ENCODE measurements at places on chromosomes 3 and 15.

DNA sequence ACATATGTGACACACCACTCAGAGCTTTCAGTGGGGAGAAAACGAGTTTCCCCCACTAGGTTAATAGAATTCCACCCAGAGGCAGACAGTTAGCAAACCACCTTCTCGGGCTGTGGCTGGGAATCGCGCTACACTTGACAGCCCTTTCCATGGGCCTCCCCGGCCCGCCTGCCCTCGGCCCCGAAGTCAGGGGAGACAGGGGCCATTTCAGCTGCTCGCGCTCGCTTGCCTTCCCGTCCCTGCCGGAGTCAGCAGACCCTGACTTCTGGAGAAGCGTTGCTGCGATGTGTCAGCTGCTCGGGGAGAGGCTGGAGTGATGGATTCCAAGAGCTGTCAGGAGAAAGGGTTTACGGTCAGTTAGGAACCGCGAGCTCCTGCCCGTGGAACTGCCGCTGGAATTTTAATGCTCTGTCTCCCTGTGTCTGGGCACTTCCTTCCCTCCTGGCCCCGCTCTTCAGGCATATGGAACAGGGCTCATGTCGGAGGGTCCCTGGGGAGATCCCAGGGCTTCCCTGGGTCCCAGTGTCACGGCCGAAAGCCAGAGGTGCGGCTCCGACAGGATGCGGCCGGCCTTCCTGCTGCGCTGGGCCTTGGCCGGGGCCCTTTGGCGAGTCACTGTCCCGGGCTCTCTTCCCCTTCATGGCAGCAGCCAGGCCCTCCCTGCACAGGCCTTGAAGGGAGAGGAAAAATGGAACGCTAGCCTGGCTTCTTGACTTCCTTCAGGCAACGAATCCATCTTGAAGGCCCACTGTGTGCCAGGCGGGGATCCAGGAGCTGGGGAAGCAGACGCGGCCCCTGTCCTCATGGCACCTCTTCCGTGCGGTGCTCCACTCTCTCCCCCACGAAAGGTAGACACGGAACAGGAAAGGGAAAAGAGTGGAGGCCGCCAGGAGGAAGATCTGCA lies 38.4 kb upstream of the VPS8 start:
- DNase-seq, result no peak

DNA sequence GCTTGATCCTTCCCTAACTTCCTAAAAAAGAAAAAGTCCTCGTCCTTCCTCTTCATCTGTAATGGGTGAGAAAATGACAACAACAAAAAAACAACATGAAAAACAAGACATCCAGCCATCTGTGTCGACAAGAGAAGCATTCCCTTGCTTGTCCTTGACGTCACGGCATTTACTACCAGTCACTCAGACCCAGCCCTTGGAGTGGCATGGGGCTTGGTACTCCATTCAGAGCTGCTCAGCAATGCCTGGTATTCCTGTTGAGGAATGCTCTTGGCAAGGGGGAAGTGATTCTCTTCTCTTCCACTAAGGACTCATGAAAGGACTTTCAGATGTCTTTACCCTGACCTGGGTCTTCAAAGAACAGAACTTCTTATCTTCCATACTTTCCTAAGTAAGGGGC lies 339.7 kb upstream of the RASGRP1 start:
- no peak for DNase-seq

GRCh38 chr3:98784666-98785600 lies 21.8 kb downstream of the ST3GAL6 start:
- DNase-seq, result no peak

DNA sequence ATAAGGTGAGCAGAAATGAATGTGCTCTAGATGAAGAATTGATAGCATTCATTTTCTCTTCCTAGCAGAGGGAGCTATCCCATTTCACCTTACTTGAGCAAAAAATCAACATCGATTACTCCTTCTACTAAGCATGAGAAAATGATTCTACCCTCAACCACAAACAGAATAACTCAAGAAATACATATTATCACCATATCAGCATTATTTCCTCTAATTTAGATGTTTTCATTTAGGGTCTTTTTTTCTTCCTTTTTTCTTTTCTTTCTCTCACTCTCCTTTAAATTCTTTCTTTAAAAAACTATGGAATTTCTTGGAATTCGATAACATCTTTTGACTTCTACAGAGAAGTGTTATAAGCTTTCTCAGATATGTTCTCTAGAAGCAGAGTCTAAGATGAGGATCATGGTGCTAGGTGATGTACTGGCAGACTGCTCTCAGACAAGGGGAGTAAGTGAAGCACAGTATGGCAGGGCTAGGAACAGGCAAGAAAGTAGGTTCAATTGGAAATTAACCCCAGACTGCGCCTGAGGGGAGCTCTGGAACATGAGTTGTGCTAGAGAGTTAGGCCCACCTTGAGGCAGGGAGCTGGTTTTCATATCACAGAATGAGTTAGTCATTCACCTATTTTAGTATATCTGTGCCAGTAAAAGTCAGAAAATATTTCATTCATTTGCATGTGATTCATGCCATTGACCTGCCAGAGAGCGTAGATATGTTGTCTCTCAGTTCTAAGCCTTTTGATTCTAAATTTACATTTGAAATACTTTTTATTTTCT lies 279.2 kb upstream of the KCNH8 start:
- no peak for DNase-seq

- no peak for DNase-seq
Observed at GRCh38 chr15:65690778-65691177, 69.0 kb downstream of the SLC24A1 start.

- DNase-seq, result no peak
Observed at GRCh38 chr15:98905963-98906711, 101.5 kb downstream of the PGPEP1L start.

- no peak for DNase-seq
Observed at GRCh38 chr3:71876135-71877105, 91.5 kb upstream of the PROK2 start.

- no peak for DNase-seq
Observed at GRCh38 chr3:48960841-48961413, 29.1 kb upstream of the P4HTM start.

DNA sequence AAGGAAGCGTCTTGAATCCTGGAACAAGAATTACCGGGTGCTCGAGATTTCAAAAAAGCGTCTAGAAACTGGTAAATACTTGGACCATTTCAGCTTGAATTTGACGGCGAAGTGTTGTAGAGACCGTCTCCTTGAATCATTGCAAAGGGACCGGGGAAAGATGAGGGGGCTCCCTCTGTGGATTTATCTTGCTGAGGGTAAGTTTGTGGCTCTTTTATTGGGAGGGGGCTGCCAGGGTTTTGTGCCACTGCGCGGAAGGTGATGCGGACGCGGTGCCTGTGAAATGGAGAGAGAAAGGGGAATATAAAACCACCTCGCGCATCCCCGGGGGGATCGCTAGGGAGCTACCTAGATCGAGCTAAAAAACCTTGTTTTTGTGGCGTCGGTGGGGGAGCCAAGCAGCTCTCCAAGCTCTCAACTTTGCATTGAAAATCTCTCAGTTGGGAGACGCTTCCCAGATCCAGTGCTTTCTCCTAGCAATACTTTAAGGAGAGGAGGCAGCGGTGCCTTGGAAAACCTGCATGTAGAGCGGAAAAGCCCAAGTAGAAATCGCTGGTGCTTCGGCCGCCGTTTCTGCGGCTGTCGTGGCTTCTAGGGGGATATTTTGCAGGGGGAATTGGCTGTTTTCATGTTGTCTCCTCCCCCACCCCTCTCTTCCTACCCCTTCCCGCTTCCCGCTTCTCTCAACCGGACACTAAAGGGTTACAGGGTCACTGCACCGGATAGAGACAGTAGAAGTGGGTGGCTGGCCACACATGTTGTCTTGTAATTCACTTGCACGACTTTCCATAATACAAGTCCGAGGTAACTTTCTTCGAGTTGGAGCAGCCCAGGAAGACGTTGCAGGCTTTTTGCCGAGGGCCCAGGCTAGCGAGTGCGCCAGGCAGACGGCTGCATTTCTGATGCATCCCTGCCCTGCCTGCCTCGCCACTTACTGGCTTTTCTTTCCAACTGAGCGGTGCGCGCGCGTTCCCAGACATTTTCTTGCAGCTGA lies 187.6 kb downstream of the NLGN1 start:
- peak; percentile 35 for DNase-seq

DNA sequence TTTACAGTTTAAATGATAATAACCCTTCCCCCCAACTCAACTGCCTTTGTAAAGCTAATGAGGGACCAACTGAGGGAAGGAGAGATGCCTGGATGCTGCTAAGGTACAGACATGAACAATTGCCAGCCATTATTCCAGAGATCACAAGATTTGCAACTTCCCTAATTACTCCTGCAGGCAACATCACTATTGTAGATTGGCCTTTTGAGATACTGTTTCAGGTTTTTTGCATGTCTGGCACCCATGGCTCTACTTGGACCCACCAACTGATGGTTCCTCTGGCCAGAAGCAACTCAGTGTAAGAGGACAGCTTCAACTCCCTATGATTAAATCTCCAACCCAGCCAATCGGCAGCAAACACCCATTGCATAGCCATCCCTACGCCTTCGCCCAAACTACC lies 478.7 kb downstream of the FHIT start:
- DNase-seq, result no peak

DNA sequence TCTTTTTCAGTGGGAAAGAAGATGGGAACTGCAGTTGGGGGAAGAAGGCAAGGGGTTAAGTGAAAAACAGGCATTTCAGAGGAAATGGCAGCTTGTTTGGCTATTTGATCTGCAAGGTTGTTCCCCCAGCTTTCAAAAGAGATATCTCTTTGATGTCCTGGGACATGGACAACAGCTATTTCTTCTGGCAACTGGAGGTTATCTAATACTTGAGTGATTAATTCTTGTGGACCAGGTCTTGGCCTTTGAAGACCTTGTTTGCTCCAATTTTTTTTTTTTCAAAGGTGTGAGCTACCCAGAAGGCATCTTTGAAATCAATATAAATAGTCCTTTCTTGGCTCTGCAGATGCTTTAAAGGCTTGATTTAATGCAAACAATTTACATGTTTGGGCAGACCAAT lies 51.5 kb downstream of the KATNBL1 start:
- DNase-seq, result no peak

DNA sequence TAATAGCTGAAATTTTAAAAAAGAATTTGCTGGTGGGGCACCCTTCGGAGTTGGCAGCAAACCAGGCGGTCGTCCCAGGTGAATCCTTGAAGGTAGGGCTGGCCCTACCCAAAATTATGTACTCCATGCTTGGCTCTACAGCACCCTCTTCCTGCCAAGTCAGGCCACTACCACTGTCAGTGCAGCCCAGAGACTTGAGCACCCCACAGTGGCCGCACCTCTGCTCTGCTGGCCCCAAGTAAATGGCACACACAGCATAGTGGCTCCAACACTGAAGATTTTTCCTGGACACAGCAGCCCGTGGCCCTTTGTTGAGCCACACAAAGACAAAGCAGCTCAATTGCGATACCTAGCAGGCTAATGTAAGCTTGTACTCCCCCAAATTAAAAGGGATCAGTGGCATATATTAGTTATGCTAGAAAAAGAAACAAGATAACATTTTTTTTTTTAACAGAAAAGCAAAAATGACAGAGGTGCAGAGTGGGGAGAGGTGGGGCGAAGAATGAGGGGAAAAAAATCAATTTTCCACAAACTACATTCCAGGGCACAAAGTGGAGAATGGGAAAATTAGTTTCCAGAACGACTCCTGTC lies 250.5 kb downstream of the UACA start:
- DNase-seq, result no peak

- no peak for DNase-seq
Observed at GRCh38 chr3:81872566-81872965, 111.1 kb upstream of the GBE1 start.

- no peak for DNase-seq
Observed at GRCh38 chr3:124639406-124640237, 90.6 kb upstream of the UMPS start.

DNA sequence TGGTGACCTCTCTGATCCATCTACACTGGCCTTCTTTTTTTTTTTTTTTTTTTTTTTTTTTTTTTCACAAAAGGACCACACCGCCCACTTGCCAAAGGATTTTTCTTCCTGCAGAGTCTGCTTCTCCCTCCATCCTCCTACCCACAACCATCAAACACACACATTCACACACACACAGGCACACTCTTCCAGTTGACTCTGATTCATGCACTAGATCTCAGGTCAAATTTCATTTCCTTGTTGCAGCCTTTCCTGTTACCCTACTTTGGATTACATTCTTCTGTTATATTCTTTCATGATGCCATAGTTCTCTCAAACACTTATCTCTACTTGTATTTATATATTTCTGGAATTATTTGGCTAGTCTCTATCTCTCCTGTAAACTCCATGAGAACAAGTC lies 133.9 kb downstream of the STAC start:
- DNase-seq, result no peak

DNA sequence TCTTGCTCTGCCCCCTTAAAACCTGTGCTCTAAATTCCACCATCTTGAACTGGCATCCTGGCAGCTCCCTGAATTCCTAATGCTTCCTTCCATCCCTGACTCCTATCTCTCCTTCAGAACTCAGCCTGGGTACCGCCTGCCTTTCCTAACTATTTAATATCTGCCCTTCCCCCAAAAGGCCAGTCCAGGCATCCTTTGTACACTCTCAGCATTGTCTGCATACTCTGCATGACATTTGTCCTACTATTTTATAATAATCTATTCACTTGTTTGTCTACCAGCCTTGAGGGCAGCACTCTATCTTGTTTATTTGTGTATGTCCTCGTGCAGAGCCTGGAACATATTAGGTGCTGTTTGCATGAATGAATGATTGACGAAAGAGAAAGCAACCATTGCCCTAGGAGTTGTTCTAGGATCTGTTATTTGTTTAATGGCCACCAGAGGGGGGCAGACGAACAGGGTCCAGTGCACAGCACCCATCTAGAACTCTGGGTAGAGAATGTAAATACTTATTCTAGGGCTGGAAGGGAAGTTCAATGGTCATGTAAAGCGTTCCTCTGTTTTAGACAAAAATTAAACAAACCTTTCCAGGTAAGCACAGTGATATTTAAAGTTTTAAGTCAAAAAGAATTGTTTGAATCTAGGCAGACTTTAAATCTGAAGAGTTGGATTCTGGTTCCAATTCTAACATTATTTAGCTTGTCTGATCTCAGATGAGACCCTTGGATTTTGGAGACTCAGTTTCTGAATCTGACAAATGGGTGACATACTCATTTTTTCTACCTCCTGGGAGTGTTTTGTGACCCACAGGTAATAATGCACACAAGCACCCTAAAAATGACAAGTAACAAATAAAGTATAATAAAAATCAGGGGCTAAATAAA lies 125.8 kb upstream of the GALNT15 start:
- peak; percentile 93 for DNase-seq

- DNase-seq, result no peak
Observed at GRCh38 chr3:15974647-15975046, 176.9 kb upstream of the ANKRD28 start.

GRCh38 chr3:167780214-167780883 lies 44.8 kb downstream of the SERPINI1 start:
- peak; percentile 28 for DNase-seq

GRCh38 chr3:57464011-57464410 lies 80.1 kb downstream of the DNAH12 start:
- no peak for DNase-seq

DNA sequence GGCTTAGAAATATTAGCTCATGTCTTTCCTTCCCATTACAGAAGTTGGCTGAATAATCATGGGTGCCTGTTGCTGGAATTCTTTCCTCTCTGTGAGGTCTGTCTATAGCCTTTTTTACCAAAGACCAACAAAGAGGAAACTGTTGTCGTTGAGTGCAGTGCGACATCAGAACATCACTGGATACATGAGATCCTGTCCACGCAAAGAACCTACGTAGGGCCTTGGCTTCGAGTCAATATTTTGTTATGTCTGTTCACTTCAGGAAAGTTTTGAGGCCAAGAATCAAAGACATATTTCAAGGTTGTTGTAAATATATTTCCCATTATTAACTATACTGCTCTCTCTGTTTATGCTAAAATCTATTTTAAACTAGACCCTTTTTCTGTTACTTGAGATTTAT lies 101.5 kb upstream of the IL12A start:
- DNase-seq, result peak; percentile 62
